ENCODE measurements at places on chromosomes 3 and 15.

GRCh38 chr3:179840985-179841384 lies 188.1 kb downstream of the USP13 start:
- DNase-seq = no peak

DNA sequence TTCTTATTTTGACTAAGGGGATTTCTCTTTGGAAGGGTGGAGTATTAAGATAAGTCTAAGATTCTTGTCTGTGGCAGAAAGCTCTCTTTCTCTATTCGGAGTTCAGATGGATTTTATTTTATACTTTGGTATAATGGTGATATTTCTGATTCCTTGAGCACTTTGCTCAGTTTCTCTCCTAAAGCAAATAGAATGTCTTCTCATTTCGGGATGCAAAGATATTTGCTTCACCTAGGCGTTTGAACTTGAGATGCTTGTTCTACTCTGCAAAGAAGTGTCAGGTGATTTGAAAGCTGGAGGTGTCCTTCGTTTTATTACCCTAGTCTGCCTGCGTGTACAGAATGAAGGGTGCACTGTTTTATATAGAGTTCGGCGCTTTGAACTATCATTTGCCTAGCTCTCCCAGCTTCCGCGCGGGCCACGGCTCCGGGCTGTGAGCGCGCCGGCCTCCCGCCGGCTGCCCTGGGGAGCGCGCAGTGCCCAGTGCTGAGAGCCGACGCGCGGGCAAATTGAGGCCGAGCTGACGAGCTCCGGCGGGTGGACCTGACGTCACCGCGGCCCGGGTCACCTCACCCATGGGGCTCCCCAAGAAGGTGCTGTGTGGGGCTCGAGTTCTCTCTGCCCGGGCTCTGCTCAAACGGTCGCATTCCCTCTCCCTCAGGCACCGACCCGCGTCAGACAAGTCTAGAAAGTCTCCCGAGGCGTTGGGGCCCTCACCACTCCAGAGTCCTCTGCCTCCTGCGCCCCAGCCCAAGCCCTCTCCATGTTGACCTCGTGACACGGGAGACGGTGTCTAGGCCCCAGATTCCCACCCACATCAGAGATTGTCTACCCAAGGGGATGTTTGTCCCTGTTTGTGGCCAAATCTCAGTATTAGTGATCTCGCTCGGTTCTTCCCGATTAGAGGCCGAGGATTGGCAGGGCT lies 7.5 kb downstream of the SOX2 start:
- DNase-seq = no peak

GRCh38 chr3:167941234-167941995 lies 154.3 kb downstream of the GOLIM4 start:
- DNase-seq = peak; percentile 18

GRCh38 chr3:185656321-185656840 lies 70.3 kb downstream of the SENP2 start:
- DNase-seq = no peak

GRCh38 chr15:100187677-100188076 lies 154.1 kb downstream of the ADAMTS17 start:
- no peak for DNase-seq

DNA sequence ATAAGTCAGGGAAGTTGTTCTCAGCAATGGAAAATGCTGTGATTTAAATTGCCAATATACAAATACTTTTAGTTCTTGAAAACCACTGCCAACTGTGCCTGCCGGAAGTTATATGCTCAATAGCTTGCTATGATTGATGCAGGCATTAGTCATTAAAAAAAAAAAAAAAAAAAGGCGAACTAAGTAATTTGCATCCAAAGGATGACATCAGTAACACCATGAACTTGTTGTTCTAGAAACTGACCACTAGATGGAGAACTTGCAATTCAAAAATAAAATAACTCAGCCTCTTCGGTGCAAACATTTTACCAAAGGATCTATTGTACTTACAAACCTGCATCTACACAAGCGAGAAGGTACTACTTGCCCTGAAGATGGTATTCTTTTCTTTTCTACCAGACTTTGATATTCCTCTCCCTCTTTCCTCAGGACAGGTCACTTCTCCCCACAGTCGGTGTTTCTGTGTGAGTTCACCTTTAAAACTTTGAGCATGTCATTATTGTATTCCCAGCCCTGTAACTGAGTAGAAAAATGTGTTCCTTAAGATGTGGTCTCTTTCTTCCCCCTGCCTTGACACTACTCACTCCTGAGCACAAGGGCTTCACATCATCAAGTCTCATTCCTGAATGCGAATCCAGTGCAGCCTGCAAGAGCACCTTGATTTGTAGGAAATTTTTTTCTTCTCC lies 115.0 kb upstream of the VEPH1 start:
- DNase-seq = no peak

DNA sequence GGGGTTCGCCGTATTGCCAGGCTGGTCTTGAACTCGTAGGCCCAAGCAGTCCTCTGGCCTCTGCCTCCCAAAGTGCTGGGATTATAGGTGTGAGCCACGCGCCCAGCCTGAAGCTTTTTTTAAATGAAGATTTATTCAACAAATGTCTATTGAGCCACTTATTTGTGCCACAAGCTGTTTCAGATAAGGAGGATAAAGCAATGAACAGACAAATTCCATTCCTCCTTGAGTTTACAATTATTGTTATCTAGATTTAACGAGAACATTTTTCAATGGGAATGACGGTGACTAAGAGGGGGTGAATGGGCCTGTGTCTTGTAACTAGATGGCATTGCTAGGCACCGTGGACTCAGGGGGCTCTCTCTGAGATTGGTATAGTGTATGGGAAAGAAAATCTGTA lies 10.2 kb downstream of the PPARG start:
- no peak for DNase-seq

GRCh38 chr15:70033529-70034140 lies 64.1 kb downstream of the TLE3 start:
- no peak for DNase-seq
